Activated naive CD4-positive, alpha-beta T cell treated with Interleukin-2 at 50 U/mL for 16 hours (primary cell): ENCODE measurements at places on chromosomes 2 and 18.

GRCh38 chr2:144524118-144525009 lies 4.4 kb upstream of the ZEB2 start:
- DNase-seq, result no peak

- DNase-seq, result no peak
These were observed 12.2 kb upstream of the ME2 start for GRCh38 chr18:50866765-50867164.

GRCh38 chr2:179861027-179861415 lies 391 bp downstream of the ZNF385B start:
- no peak for DNase-seq

DNA sequence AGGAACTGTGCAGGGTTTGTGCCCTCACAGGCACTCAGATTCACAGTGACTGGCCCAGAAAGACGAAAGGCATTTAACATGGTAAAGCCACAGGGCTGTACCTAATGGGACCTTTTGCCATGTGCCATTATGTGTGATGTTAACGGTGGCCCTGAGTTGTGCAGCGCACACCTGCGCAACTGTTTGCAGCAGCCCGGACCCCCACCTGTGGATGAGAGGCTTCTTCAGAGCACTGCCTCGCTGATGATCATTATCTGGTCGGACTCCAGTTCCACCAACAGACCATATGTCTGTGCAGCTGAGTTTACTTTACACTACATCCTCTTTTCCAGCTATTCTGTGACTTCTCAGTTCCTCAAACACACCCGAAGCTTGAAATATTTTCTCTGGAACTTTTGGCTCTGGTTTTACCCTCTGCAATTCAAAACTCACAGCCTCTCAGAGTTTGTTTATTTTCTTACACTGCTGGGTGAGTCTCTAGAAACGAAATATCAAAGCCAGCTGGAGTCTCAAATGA lies 35.6 kb upstream of the UBE2F start:
- no peak for DNase-seq

GRCh38 chr2:2681711-2682251 lies 350.7 kb upstream of the MYT1L start:
- no peak for DNase-seq

- DNase-seq, result no peak
These were observed 492.8 kb upstream of the RAB12 start for GRCh38 chr18:8116341-8117005.
